Fibroblast of skin of abdomen (primary cell): ENCODE measurements at places on chromosomes 7 and 10.

GRCh38 chr7:36214608-36215456, 61.8 kb downstream of the EEPD1 start:
- no peak for DNase-seq

- no peak for DNase-seq
Observed at GRCh38 chr7:48522692-48523091, 351.4 kb downstream of the ABCA13 start.

DNA sequence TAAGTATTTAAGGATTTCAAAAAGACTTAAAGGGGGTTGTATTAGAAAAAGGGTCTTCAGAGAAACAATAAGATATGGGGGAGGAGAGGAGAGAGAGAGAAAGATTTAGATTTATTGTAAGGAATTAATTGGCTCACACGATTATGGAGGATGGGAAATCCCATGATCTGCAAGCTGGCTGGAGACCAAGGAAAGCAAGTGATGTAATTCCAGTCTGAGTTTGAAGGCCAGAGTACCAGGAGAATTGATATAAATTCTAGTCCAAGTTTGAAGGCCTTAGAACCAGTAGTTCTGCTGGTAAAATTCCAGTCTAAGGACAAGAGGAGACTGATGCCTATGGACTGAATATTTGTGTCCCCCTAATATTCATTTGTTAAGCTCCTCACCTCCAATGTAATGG, 20.6 kb upstream of the SLC13A1 start:
- DNase-seq = no peak

DNA sequence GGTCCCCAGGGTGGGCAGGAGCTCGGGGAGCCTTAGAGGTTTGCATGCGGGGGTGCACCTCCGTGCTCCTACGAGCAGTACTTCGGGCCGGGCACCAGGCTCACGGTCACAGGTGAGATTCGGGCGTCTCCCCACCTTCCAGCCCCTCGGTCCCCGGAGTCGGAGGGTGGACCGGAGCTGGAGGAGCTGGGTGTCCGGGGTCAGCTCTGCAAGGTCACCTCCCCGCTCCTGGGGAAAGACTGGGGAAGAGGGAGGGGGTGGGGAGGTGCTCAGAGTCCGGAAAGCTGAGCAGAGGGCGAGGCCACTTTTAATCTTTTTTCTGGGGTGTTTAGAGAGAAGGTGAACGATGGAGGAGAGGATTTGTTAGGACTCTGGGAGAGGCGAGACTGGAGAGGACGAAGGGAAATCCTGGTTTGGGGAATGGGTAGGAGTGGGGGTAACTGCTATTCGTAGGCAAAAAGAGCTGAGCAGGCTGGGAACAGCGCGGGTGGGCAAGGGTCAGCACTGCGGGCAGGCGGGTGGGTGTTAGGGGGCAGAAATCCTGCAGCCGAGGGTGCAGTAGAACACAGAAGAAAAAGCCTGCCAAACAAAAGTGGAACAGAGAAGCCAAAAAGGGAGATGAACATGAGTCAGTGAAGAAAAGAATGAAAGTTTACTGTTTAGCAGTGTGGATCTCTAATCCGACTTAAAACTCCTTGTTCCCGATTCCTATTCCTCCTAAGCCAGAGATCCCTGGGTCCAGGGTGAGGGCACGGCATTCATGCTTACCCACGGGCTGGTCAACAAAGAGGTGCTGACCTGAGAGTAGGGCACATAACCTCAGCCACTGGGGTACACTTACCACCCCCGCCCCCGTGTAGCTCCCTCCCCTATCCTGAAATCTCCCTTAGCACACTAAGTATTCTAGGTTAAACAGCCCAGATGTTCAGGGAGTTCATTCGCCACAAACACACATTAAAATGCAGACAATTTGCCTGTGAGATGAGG, 26.9 kb downstream of the PRSS2 start:
- no peak for DNase-seq
